Mesothelial cell of epicardium (in vitro differentiated cells): ENCODE measurements at places on chromosomes 16 and 17. TPM values are rescaled to one million over a fixed set of nuclear protein-coding genes. Genes with fewer than 3 reads are reported as not detected.
A peak's percentile ranks its signal among the peaks of the same experiment; 100 is the strongest.

DNA sequence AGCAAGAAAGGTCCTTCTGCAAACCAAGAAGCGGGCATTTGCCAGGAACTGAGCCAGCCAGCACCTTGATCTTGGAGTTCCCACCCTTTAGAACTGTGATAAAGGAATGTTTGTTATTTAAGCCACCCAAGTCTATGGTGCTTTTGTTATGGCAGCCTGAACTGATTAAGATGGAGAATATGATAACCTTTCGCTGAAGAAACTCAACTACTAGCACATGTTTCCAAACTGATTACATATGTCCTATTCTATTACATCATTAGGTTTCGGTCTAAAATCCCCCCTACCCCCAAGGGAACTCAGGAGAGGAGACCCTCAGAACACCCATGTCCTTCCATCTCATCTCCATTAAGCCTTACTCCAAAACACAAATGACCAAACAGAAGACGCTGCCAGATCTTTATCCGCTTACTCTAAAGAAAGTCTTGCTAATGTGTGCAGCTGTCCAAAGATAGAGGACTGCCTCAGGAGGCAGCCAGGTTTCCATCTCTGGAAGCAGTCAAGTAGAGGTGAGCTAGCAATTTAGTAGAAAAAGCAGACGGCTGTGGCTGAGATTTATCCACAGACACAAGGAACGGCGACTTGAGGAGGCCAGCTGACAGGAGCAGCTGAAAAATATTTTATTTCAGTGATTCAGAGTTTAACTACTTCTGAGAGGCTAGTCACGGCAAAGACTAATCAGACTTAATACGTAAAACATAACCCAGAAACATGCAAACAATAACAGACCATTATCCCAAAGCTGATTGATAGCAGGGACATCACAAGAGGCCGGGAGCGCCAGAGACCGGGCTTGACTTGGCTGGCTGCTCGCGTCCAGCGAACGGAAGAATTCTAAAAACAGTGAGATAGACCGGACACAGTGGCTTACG is 611.4 kb upstream of the CDH5 start:
- H3K36me3 ChIP-seq: no peaks in the 10 kb centered on the region
- peak; percentile 38 for DNase-seq
- peaks cover 42% of the 10 kb centered on the region for H3K4me1 ChIP-seq

DNA sequence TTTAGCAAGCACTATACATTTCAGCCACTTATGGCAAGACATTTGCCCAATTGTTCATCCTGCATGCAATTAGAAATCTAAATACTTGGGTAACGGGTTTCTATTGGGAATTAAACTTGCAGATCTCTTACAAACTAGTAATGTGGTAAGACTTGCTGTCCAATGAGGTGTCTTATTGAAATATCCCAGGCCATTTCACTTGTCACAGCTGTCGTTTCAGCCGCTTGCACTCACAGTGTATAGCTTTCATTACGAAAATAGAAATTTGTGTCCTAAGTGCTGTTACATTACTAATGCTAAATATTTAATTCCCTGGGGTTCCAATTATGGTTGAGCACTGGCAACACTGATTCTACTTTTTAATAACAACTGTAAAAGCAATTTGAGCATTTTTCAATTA is 40.3 kb upstream of the IRX5 start:
- no peaks in the 10 kb centered on the region for H3K27me3 ChIP-seq
- no peak overlapping the region for H3K27ac ChIP-seq
- DNase-seq: no peak
- H3K4me3 ChIP-seq: no peak overlapping the region
- peaks cover 7% of the 10 kb centered on the region for H3K36me3 ChIP-seq

DNA sequence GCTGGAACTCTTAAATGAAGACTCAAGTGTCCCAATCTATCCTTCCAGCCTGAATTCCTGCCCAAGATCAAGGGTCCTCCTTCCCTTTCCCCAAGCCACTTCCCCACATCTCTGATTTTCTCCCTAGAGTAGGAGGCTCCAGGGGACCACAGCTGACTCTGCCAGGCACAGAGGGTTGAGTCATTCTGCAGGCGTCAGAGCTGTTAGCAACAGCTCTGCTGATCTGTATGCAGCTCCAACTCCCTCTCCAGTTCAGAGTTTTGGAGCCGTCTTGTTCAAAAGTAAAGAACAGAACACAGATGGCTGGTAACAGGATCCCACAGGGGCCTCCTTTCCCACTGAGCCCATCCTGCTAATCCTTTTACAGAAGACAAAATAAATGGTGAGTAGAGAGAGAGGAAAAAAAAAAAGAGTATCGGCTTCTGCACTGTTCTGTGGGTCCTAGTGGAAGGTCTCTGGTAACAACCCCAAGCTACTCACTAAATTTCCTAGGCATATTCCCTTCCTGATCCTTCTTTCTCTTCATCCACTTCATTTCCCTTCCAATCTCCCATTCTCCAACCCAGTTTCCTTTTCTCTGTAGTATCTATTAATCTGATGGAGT is 13.4 kb upstream of the TAOK1 start:
- H3K4me3 ChIP-seq: no peak overlapping the region
- peak overlapping the region; percentile 68 for H3K27ac ChIP-seq
- peaks cover 28% of the 10 kb centered on the region for H3K4me1 ChIP-seq
- DNase-seq: no peak
- H3K36me3 ChIP-seq: no peaks in the 10 kb centered on the region
- no peaks in the 10 kb centered on the region for H3K27me3 ChIP-seq

DNA sequence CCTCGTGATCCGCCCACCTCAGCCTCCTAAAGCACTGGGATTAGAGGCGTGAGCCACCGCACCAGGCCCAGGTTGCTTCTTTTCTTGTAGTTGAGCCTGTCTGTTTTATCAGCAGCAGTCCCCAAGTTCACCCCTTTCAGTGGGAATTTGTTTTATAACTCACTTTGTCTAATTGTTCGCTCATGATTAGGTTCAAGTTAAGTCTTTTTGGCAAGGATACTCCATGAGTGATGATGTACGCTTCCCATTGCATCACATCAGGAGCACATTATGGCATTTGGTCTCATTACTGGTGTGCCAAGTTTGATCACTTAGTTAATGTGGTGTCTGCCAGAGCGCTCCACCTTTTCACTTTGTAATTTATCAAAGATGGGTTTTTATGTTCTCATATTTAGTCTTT is 14.4 kb upstream of the GJD3 start:
- H3K4me1 ChIP-seq: no peaks in the 10 kb centered on the region
- no peaks in the 10 kb centered on the region for H3K27me3 ChIP-seq
- DNase-seq: no peak
- H3K27ac ChIP-seq: no peak overlapping the region
- no peaks in the 10 kb centered on the region for H3K36me3 ChIP-seq

DNA sequence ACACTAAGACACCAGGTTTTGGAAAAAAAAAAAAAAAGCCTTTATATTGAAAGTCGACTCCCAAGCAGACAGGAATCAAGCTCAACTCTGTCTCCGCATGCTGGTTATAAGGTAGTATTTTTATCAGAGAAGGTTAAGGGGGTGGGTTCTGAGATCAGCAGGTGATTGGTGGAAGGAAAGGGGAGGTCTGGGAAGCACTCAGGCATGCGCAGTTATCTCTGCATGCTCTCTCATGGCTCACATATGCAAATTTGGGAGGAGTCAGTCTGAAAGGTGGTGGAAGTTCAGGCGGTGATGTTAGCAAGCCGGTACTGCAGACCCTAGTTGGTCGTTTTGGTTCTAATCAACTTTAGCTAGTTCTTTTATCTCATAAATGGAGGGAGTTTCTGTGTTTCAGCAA is 357.6 kb upstream of the C16orf82 start:
- no peak overlapping the region for H3K4me3 ChIP-seq
- peaks cover 15% of the 10 kb centered on the region for H3K27me3 ChIP-seq
- no peaks in the 10 kb centered on the region for H3K36me3 ChIP-seq
- H3K27ac ChIP-seq: no peak overlapping the region
- H3K4me1 ChIP-seq: peaks cover 2% of the 10 kb centered on the region

DNA sequence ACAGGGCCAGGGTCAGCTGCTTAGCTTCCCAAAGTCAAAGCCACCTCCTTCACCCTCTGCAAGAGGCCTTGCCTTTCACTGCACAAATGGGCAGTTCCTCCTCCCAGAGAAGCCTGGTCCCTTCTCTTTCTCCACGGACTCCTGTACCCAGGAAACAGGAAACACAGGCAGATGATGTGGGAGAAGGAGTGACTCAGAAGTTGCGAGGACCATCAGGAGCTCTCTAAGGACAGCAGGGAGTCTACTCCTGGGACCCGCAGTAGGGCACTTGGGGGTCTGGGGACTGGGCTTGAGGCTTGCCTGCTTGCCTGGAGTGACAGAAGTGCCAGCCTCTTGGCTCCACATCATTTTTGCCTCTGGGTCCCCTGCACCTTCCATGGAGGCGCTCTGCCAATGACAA is 47.4 kb upstream of the KSR1 start:
- no peak overlapping the region for H3K27ac ChIP-seq
- H3K36me3 ChIP-seq: no peaks in the 10 kb centered on the region
- peaks cover 9% of the 10 kb centered on the region for H3K4me1 ChIP-seq
- DNase-seq: no peak

- H3K27ac ChIP-seq: no peak overlapping the region
- H3K4me3 ChIP-seq: no peak overlapping the region
- H3K36me3 ChIP-seq: peaks cover 4% of the 10 kb centered on the region
- no peaks in the 10 kb centered on the region for H3K27me3 ChIP-seq
- DNase-seq: no peak
- H3K4me1 ChIP-seq: peaks cover 2% of the 10 kb centered on the region
Measured at GRCh38 chr16:88831838-88832237, 20.1 kb upstream of the APRT start.

DNA sequence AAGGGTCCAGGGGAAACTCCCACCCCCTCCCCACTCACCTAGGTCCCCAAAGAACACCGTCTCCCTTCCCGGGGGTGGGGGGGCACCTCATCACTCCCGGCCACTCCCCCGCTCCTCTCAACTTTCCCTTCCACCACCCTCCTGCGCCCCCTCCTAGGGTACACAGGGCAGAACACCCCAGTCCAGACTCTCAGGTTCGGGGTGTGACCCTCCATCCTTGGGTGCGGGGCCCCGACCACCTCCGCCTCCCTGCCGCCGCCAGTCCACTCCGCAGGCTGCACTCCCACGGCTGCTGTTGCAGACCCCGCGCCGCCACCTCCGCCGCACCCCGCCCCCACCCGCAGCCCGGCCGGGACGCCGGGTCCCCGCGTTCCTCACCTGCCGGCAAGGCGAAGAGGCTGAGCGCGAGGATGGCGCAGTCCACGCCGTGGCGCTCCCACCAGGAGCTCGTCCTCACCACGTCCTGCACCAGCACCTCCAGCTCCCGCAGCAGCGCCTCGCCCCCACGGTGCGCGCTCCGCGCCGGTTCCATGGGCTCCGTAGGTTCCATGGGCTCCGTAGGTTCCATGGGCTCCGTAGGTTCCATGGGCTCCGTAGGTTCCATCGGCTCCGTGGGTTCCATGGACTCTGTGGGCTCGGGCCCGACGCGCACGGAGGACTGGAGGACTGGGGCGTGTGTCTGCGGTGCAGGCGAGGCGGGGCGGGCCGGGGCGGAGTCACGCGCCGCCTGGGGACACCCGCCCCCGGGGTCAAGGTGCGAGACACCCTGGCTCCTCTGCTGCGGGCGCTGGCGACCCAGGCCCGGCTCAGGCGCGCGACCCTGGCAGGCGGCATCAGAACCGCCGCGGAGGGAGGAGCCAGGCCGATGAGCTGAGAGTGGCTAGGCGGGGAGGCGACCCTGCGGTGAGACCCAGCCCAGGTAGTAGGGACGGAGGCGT is at the start of gene FADS6:
Gene FADS6 (minus strand): TSS at position 660 of the 938 bp plus-strand sequence. CDS start 38 bp downstream, at position 622.
- DNase-seq: no peak
- peaks cover 3% of the 10 kb centered on the region for H3K4me1 ChIP-seq
- no peak within 1 kb of the TSS for H3K27ac ChIP-seq
- H3K4me3 ChIP-seq: peak within 1 kb of the TSS; percentile 68
- H3K27me3 ChIP-seq: peaks cover 73% of the 10 kb centered on the region
- no peaks in the 10 kb centered on the region for H3K36me3 ChIP-seq

DNA sequence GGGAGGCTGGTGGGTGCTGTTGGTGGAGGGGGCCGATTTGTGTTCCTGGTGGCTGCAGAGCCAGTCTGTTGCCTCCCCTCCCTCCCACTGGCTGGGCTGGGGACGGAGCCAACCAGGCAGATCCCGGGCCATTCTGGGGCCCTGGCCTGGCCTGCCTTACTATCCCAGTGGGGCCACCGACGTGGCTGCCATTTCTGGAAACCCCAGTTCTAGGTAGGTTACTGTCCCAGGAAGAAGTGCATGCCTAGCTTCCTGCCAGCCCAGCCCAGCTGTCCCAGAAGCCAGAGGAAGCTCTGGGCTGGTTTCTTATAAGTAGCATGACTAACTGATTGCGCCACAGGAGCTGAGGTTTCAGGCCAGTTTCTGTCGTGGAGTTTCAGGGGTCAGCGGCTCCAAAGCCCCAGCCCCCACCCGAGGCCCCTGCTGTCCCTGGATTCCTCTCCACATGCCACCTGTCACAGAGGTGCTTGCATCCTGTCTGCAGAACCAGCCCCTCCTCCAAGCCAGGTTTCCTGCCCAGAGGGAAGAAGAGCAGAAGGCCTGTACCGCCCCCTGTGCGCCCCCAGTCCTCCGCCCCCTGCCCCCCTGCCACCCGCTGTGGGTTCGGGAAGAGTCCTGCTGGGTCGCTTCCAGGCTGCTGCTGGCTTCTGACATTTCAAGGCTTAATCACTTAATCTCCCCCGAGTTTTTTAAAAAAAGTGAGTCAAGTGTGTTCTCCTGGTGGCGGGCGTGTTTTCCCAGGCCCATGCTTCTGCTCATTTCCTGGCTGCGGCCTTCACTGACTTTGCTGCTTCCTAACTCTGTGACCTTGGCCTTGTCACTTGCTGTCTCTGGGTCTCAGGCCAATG is 13.2 kb downstream of the IL4R start:
- H3K27me3 ChIP-seq: no peaks in the 10 kb centered on the region
- no peak for DNase-seq
- H3K4me1 ChIP-seq: peaks cover 17% of the 10 kb centered on the region
- peak overlapping the region; percentile 66 for H3K27ac ChIP-seq
- H3K4me3 ChIP-seq: no peak overlapping the region

DNA sequence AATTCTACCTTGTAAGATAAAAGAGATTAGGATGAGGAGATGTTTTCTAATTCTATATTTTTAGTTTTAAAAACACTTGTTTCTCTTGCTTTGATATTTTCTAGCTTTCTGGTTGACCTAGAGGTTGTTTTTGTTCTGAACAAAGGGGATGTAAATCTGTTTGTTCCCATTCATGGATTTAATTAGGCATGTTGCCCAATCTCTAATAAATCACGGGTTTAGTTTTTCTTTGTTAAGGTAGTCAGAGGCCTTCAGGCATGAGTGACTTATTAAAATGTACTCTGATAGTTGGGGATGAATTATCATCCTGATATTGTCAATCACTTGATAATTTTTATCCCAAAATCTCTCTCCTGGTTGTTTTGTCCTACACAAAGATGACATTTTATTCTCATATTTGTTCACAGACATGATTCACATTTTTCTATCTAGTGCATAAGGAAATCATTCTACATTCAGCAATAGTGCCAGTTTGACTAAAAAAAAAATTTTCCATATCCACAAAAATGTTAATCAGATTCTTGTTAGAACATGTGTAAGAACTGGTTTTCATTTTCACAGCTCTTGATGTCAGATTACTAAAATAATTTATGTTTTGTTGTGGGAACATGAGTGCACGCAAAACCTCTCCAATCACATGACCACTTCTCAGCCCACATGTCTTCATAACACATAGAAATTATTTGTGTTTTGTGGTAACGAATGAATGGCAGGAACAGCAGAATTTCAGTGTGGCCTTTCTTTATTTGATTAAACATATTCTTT is 95.7 kb upstream of the AKTIP start:
- H3K4me1 ChIP-seq: peaks cover 2% of the 10 kb centered on the region
- no peak for DNase-seq
- H3K36me3 ChIP-seq: peaks cover 29% of the 10 kb centered on the region

The SLC9A5 gene
- total RNA-seq: 2.9 to 3.5 TPM (median 3.3 TPM) in 3 replicates

The SYNGR3 gene
- total RNA-seq: 0.49 to 1.3 TPM (median 1.0 TPM) in 3 replicates

The C17orf107 gene
- 8.6 to 9.3 TPM (median 9.2 TPM) in 3 replicates for total RNA-seq

The MBTD1 gene
- total RNA-seq: 40.0 to 43.0 TPM (median 40.1 TPM) in 3 replicates
